ENCODE measurements at places on chromosomes 4 and X.

GRCh38 chrX:118324588-118324987 is 21.3 kb upstream of the WDR44 start:
- DNase-seq: no peak

DNA sequence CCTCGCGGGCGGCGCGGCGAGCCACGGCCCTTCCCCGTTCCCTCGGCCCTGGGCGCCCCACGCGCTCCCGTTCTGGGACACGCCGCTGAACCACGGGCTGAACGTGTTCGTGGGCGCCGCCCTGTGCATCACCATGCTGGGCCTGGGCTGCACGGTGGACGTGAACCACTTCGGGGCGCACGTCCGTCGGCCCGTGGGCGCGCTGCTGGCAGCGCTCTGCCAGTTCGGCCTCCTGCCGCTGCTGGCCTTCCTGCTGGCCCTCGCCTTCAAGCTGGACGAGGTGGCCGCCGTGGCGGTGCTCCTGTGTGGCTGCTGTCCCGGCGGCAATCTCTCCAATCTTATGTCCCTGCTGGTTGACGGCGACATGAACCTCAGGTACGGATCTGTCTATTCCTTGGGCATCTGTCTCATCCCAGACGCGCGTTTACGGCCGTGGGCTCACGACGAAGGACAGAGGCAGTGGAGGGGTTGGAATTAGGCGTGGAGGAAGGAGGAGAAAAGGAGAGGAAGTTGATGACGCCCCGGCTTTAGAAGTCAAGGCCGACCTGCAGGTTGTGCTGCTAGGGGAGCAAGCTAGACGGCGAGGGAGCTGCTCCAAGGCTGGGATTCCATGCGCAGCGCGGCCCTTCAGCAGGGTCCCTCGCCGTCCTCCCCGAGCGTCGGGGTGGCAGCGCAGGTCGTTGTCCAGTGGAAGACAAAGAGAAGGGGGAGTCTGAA is 792 bp downstream of the SLC10A4 start:
- no peak for DNase-seq

DNA sequence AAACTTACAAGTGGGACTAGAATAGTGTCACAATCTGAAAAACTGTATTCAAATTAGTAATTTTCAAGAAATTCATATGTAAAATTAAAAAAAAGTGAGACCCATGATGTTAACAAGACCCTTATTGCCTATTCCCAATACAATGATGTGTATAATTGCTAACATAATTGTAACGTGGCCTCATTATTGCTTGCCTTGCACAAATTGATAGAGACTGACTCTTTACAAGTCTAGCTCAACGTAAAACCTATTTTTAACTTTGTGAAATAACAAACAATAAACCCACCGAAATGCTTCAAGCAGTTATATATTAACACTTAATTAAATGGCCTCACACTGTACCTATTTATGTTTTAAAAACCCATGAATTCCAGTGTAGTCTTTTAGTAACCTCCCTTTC is 312.5 kb downstream of the DACH2 start:
- no peak for DNase-seq

DNA sequence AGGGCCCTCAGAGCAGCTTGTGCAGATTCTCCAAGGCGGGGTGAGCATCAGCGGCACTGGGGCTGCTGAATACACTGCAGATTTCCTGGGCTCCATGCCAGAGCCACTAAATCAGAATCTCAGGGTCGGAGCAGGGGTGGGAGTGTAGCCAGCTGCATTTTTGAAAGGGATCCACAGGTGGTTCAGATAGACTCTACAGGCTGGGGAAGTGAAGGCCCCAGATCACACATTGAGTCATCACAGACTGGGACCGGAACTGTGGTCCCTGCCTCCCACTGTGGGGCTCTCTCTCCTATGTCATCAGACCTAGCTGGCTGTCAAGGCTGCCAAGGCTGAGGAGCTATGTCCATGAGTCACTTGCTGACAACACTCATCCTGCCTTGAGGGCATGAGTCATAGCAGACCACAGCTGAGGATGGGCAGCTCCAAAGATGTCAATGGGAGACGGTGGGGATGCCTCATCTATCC is 162.3 kb upstream of the MAMLD1 start:
- peak; percentile 85 for DNase-seq

DNA sequence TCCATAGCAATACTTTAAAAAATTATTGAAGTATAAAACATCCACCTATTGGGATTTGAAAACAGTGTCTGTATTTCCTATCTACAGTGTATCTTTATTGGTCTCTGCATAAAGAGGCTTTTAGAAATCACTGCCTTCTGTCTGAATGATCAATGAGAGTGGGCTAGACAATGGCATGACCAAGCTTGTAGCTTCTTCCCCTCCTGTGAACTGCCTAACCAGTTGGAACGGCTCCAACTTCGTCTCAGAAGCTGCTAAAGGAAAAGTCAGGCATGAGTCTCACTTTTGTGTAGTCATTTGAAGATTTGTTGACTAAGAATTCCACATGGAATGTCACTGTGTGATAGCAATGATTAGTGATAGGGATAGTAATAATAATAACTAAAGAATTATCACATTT is 64.2 kb downstream of the INTS12 start:
- DNase-seq: no peak

GRCh38 chr4:121932212-121932974 is 19.5 kb downstream of the TRPC3 start:
- no peak for DNase-seq

DNA sequence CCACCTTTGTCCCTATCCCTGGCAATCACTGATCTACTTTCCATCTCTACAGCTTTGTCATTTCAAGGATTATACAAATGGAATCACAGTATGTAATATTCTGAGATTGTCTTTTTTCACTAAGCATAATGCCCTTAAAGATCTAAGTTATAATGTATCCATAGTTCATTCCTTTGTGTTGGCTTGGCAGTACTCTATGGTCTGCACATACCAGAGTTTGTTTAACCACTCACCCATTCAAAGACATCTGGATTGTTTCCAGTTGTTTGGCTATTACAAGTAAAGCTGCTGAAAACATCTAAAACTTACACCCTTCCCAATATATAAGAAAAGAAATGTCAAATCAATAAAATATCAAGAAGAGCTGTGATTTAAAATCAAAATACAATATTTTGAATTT is 26.0 kb upstream of the AWAT1 start:
- no peak for DNase-seq

All from mesenteric fat pad (tissue), 1 donor.